CD8-positive, alpha-beta T cell (primary cell): ENCODE measurements at places on chromosomes 2 and 18.

DNA sequence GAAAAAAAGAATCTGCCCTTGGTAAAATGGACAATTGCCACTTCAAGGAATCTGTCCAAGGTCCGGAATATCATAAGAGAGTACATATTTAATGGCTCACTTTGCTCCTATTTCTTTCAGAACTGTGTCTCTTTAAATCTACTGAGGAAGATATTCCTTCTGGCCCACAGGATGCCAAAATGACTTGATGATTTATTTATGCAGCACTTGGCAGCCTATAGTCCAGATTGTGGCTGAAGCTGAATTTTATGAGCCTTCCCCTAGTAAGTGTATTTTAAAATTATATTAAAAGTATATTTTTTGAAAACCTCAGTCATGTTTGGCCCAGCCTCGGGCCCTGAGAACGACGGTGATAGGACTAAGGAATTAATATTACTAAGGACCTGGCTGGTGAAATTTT lies 465.1 kb upstream of the HNRNPA3 start:
- no peak for DNase-seq

DNA sequence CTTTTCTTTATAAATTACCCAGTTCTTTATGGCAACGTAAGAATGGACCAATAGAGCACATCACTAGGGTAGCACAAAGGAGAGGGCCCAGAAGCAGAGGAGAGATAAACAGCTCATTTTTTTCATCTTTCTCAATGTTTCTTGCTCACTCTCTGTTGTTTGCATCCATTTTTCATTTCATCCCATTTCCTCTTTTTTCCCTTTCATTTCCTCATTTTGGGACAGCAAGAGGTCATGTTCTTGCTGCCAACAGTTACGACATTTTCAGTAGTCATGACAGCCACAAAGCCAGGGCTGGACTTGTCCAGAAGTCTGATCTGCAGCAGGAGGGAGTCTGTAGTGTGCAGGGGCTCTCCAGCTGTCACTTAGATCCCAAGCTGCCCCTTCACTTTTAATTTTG lies 52.7 kb upstream of the CYP1B1 start:
- no peak for DNase-seq

DNA sequence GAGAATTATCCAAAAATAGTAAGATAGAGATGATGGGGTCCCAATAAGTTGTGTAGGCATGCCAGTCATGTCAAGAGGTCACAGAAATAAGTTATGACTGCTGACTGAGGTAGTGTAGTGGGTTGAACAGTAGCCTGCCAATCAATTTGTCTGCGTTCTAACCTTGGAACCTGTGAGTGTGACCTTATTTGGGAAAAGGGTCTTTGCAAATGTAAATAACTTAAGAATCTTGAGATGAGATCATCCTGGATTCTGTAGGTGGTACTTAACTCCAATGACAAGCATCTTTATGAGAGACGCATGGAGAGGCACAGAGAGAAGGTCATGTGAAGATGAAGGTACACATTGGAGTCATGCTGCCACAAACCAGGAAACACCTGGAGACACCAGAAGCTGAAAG lies 31.0 kb downstream of the ACVR1 start:
- no peak for DNase-seq

GRCh38 chr2:16134436-16135165 lies 194.3 kb downstream of the MYCN start:
- DNase-seq = no peak

- DNase-seq = no peak
These were observed 11.3 kb downstream of the SLC14A2 start for GRCh38 chr18:45626330-45627203.

- DNase-seq = no peak
These were observed 404.7 kb upstream of the CDH2 start for GRCh38 chr18:28581521-28582071.

- DNase-seq = no peak
These were observed 139.2 kb downstream of the CCDC102B start for GRCh38 chr18:68937029-68937599.

DNA sequence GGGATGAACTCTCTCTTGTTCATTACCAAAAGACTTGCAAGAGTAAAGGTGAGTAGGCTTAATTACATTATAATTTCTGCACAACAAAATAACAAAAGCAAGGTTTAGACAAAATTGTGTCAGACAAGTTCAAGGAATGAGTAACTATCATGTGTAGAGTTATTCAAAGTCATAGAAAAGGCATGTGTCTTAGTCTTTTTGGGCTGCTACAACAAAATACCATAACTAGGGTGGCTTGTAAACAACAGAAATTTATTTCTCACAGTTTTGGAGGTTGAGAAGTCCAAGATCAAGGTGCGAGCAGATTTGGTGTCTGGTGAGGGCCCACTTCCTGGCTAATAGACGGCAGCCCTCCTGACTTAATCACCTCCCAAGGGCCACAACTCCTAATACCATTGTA lies 37.6 kb downstream of the IL1R2 start:
- no peak for DNase-seq

DNA sequence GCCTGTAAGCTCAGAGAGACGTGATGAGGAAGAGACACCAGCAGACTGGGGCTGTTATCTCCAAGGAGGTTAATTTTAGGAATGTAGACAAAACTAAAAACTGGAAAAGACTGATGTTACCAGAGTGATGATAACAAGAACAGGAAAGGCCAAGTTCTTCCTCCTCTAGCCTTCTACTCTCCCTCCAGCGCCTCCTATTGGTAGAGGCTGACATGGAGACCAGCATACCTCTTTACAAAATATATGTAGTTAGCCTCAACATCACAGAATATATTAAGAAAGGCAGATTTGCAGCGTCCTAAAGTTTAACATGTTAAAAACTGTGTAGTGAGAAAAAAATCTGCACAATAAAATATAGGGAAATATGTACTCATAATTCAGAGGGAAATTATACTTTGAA lies 66.0 kb downstream of the TCF4 start:
- DNase-seq = no peak

GRCh38 chr2:37402636-37403035 lies 58.2 kb downstream of the QPCT start:
- no peak for DNase-seq

DNA sequence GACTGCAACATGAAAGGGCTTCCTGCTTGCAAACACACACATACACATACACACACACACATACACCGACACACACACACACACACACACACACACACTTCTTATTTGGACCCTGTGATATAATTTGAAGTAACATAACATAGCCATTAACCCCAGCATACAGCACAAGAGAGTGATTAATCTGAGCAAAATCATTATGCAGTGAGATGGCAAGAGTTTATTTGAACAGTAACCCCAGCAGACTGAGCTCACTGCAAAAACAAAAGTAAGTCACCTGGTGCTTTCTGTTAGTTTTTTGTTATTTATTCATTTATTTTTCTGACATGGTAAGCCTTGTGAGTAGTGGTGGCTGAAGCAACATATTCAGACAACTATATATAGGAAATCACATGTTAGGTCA lies 93.7 kb downstream of the NOL4 start:
- no peak for DNase-seq

DNA sequence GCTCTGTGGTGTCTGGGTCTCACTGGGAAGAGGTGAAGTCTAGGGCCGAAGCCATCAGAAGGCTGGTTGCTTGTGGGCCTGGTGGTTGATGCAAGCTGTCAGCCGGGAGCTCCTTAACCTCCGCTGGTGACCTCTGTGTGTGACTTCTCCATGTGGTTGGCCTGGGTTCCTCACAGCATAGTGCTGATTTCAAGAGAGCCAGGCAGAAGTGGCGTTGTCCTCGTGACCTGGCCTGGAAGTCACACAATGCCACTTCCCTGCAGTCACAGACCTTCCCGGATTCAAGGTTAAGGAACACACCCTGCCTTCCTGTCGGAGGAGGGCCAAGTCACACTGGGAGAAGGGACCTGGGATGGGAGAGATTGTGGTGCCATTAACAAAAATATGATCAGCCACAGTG lies 303.7 kb upstream of the HS6ST1 start:
- no peak for DNase-seq

GRCh38 chr18:2686349-2686968 lies 30.9 kb downstream of the SMCHD1 start:
- DNase-seq = no peak

DNA sequence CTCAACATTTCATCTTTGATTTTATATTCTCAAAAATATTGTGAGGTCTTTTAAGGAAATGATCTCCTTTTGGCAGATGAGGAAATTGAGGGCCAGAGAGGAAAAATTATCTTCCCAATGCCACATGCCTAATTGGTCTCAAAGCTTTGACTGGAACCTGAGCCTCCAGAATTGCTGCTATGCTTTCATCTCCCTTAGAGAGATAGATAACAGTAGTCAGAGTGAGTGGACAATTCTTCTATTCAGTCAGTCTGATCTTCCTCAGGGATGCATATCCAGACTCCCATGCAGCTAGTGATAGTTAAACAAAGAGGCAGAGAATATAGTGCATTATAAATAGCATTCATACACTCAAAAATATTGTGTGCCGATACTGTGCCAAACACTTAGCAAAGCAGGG lies 3.8 kb upstream of the CLASP1 start:
- no peak for DNase-seq

DNA sequence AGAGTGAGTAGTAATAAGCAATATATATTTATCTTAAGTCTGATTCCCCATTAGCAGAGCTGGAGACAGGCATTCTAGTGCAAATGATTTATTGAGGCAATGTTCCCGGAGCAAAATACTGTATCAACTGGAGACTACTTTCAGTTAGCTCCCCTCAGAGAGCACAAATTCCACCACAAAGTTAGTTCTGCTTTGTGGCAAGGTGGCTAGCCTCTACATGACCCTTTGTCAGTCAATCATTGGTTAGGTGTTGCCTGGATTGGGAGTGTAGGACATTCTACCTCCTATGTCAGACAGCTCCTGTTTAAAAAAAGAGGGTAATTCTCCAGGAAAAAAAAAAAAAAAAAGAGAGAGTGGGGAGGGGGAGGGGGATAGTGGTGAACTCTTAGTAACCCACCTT lies 402.2 kb downstream of the NR4A2 start:
- DNase-seq = no peak

DNA sequence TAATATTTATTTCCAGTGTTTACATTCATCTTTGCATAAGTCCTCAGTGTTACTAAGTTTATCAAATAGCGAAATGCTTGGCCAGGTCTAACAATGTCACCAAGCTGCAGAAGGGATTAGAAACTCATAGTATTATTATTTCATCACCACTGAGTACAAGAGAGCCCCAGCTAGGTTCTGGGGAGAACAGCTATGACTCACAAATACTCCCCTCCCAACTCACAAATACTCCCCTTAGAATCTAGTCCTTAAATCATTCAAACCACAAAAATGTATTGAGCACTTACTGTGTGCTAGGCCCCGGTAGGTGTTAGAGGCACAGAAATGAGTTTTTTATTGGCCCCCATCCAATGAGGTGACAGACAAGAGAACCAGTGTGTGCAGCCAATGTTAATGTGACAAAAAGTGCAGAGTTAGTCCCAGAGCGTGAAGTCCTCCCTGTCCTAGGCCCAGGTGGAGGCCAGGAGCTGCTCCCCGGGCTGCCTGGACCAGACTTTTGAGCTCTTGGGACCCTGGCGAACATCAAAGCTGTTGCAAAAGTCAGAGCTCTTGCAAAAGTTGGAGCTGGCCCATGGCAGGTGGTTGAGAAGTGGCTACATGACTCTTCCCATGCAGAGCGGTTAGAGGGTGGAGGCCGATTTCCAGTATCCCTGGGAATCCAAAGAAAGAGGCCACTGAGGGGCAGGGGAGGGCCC lies 9.8 kb downstream of the STEAP3 start:
- no peak for DNase-seq

DNA sequence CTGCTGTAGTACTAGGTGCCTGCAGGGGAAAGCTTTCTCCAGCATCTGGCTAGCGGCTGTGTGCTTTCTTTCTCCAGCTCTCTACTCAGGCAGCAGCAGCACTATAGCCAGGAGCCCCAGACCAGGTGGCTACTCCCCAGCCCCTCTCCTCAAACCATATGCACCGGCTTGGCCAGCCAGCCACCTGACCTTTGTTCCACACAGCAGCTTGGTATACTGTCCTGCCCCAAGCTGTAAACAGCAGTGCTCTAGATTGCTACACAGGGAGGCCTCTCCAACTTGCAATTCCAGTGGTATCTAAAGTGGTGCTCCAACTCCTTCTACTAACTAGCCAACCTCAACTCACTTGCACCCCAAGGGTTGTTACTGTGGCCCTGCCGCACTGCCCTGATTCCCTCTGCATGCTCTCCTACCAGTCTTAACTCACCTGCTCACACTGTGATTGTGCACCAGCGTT lies 19.6 kb downstream of the LDAH start:
- no peak for DNase-seq

DNA sequence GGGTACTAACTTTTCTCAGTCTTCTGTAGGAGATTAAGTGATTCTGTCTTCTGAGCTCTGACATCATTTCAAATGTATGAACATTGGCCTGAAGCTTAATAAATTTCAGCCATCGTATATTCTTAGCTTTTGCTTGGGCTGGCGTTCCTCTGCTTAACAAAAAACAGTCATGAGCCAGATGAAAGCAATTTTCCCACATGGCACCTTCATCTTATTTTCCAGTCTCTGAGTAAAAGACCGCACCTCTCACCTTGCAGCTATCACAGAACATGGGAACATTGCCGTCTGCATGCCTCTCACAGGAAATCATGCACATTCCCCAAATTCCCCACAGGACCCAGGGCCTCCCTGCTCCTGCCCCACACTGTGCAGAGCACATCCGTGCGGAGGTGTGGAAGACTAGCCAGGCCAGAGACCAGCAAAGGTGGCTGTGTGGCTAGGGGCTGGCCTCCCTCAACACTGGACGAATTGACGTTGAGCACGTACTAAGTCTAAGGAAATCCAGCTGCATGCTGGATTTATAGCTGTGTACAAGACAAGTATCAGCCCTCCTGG lies 531.8 kb upstream of the ID2 start:
- no peak for DNase-seq

GRCh38 chr2:128380061-128380889 lies 61.6 kb upstream of the HS6ST1 start:
- no peak for DNase-seq

DNA sequence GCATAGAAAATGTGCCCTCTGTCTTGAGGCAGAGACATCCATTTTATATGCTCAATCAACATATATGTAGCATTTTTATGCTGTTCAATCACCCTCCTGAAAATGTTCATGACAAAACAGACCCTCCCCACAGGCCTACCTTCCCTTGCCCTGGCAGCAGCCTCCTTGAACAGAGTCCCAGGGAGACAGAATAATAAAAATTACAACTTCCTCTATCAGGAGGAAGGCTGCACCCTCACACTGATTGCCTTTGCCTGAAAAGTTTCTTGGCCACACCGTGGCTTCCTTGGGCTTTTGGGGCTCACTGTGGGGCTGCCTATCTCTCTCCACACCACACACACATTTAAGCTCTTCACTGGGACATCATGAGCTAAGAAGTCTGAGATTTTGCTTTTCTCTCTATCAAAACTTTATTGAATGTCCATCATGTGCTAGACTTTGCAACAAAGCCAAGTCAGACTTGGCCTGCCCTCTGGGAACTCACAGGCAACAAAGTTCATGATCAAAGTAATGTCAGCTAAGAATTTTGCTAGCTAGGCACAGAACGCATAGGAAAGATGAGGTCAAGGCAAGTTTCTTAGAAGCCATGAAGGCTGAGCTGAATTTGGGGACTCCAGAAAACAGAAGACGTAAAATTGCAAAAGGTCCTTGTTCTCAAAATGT lies 101.6 kb downstream of the BCL2L11 start:
- DNase-seq = no peak

- no peak for DNase-seq
These were observed 171.9 kb downstream of the GALNT1 start for GRCh38 chr18:35753306-35753910.

- DNase-seq = no peak
These were observed 127.1 kb downstream of the SRBD1 start for GRCh38 chr2:45483997-45484396.
